Stimulated activated CD4-positive, alpha-beta T cell treated with anti-CD3 and anti-CD28 coated beads, Interleukin-15, amount 100 ng/mL, for 1 hour (primary cell): ENCODE measurements at places on chromosomes 2 and 18.
A peak's percentile ranks its signal among the peaks of the same experiment; 100 is the strongest.

DNA sequence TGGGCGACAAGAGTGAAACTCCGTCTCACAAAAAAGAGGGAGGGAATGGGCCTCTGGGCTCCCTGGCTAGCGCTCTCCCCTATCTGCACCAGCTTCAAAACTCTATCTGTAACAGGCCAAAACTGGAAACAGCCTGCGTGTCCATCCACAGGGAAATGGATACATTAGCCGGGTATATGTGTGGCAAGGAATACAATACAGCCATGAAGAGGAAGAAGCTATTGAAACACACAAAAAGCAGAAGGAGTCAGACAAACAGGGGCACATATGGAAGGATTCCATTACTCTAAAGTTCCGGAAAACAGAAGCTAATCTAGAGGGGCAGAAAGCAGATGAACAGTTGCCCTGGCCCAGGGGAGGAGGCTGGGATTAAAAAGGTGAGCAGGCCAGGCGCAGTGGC, 24.6 kb upstream of the SLC35F6 start:
- no peak for DNase-seq

GRCh38 chr2:73685764-73686438, 43.7 kb upstream of the NAT8 start:
- no peak for DNase-seq

DNA sequence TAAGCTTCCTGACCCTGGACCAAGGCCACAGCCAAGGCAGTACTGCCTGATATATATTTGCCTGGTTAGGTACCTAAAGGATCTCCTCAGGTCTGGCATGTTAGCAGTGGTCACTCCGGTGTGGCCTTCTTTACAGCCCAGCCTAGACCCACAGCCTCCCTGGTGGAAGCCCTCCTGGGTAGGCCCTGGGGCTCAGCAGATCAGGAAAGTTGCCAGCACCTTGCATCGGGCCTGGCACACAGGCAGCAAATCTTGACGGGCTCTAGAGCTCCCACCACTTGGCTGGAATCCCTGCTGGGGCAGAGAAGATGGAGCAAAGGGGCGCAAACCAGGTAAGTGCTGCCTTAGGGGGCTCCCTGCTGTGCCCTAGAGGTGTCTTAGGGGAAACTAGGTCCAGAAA, 40.9 kb upstream of the ATP6V1B1 start:
- DNase-seq: no peak

DNA sequence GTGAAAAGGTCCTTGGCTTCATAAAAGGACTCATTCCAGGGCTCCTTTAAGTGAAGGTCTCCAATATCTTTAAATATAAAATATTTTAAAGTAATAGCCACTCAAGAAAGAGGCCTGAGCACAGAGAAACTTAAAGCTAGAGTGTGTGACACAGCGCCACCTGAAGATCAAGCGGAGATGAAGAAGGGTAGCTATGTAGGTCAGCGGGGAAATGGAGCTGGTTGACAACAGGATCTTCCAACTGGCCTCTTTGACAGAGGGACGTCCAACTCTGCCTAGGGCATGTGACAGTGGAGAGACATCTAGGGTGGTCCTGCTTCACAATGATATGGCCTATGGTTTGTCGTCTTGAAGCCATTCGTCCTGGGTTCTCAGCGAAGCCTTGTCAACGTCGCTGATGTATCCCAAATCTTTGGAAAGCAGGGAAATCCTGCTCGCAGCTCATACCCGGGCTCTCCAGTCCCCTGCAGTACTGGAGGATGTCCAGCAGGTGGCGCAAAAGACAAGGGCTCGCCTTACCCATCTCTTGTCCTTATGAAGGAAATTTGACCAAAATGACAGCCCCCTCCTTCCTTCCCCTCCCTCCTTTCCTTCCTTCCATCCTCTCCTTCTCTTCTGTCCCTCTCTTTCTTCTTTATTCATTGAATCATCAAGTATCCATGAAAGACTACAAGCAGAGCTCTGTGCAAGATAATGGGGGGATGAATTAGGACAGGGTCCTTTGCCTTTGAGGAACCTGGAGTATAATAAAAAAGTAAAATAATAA, 59.6 kb downstream of the LONRF2 start:
- no peak for DNase-seq

DNA sequence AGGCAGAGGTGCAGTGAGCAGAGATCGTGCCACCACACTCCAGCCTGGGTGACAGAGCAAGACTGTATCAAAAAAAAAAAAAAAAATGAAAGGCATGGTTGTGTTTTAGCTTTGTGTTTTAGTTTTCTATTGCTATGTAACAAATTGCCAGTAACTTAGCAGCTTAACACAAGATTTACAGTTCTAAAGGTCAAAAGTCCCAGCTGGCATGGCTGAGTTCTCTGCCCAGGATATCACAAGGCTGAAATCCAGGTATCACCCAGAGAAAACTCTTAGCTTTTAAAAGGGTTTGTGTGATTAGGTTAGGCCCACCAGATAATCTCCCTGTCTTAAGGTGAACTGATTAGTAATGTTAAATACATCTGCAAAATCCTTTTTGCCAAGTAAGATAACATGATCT, 107.7 kb upstream of the YPEL5 start:
- no peak for DNase-seq

GRCh38 chr2:31049264-31049663, 89.0 kb downstream of the GALNT14 start:
- no peak for DNase-seq

- no peak for DNase-seq
Observed at GRCh38 chr2:57536535-57537231, 509.9 kb upstream of the VRK2 start.

DNA sequence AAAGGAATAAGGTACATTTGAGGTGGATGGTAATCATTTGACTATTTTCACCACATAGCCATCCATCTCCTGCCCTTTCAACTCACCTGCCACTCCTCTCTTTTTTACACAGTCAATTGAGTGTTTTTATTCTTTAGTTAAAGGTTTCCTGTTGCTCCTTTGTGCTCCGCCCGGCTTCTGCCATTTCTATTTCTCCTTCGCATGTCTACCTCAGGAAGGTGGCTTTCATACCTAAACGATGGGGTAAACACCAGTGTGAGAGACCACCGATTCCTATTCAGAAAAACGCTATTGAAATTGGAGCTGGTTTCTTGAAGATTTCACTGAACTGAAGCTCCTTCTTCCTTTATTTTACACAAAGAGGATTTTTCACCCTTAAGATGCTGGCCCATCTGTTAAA, 1628.0 kb upstream of the PIK3C3 start:
- no peak for DNase-seq

GRCh38 chr2:160252278-160252887, 52.3 kb upstream of the ITGB6 start:
- DNase-seq: no peak

- DNase-seq: no peak
Observed at GRCh38 chr2:19125901-19126680, 232.3 kb downstream of the OSR1 start.

DNA sequence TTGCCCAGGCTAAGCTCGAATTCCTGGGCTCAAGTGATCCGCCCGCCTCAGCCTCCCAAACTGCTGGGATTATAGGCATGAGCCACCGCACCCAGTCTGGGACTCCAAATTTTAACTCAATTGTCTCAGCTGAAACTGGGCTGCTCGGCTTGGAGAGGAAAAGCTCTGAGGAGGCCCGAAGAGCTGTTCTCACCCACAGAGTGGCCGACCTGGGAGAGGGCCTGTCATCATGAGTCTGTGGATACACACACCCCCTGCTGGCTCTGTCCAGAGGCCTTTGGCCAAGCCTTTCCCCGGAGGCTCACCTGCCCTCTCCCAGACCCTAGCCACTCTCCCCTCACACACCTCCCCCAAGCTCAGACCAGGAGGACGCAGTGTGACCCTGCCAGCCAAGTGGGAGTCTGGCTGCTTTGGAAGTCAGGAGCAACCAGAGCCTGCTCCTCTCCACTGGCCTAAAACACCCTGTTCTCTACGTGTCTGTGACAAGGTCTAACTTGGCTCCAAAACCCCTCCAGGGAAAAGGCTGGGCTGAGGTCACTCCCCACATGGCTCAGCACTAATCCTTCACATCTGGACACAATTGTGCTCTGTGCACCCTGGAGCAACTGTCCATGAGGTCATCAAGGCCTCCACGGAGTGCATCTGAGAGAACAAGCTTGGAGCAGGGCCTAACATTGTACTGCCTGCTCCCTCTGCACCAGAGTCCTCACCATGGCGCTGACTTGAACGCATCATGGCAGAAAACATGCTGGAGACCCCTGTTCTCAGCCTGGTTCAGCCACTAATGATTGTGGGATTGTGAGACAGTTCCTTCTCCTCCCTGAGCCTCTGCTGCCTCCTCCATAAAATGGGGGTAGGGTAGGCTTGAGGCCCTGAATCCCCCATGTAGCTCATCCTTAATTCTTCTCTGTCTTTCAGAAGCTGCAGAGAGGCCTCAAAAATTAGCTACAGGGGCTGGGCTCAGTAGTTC, 49.9 kb upstream of the RAB6C start:
- no peak for DNase-seq

DNA sequence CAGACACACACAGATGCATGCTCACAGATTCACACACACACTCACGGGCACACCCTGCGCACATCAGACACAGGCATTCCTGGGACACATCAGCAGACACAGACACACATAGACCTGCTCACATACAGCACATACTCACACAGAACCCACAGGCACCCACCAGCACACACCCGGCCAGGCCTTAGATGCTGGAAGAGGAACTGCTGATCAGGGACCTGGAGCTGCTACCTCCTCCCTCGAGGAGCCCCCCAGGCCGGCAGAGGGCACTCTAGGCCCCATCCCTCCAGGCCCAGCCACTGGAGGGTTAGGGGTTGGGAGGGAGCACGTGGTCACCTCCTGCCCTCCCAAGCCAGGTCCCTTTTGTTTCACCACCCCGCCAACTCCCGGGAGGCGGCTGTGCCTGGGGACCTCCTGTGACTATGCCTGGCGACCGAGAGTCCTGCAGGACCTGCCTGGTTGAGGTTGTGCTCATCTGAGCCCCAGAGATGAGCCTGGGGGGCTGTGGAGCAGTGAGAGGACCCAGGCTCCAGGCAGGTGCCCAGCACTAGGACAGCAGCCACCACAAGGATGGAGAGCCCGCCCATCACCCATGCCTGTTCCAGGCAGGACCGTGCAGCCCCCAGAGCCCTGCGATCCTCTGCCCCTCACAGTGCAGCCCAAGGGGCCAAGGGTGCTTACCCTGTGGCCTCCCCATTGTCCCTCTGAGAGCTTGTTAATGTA, 21.0 kb upstream of the PTMA start:
- DNase-seq: peak; percentile 58

DNA sequence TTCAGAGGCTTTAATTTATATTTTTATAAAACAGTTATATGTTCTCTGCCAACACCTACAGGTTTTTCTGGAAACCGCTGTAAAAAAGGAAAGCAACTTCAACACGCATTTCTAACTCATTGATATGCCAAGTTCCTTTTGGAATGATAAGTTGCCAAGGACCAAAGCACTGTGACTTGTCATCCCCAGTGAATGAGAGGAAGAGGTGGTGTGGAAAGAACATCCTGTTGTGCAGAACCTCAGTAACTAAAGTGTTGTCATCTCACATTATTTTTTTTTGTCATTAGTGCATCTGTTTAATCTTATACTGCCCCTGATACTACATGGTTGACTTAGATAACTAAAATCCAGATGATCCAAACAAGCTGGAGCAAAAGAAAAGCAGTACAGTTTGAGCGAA, 96.0 kb upstream of the NEUROD1 start:
- no peak for DNase-seq

- DNase-seq: no peak
Observed at GRCh38 chr2:20615466-20616241, 35.2 kb downstream of the HS1BP3 start.

DNA sequence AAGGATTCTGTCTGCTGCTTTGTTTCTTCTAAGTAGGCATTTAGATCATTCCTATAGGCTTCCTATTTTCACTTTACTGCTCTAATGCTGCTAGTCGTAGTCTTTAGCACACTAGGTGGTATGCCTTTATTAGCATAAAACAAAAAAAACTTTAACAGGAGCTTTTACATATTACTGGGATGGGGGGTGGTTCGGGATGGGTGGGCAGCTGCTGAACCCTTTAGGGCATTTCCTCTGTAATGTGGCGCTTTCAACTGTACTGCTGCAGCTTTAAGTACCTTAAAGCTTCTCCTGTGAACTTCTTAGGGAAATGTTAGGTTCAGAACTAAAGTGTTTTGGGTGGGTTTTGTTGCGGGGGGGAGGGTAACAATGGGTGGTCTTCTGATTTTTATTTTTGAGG, 41.3 kb downstream of the ACTR2 start:
- no peak for DNase-seq

GRCh38 chr2:173808718-173809117, 156.5 kb downstream of the SP3 start:
- DNase-seq: no peak

DNA sequence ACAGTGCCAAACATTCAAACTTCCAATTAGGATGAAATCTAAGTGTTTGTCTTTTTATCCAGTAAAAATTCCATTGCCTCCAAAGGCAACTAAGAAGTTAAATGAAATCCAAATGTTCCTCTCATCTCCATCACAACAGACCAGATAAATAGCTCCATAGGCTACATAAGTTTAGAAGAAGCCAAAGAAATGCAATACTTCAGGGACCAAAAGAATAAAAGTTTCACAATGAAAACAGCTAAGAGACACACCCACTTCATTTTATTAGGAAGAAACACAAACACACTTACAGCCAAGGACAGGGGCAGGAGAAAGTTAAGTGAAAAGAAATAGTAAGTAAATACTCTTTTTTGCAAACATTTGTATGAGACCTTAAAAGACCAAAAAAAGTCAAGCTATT, 88.5 kb upstream of the CCDC150 start:
- no peak for DNase-seq

DNA sequence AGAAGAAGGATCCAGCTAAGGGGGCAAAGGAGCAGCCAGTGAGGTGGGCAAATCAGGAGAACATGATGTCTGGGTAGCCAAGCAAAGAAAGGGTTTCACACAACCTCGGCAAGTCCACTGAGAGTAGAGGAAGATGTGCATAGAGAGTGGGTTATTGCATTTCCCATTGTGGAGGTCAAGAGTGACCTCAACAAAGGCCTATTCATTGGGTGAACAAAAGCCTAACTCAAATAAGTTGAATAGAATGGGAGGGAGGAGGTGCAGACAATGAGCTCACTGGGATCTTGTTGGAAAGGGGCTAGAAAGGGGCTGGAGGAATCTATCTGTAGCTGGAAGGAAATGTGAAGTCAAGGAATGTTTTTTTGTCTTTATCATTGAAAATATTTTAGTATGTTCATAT, 14.0 kb upstream of the PDCL3 start:
- DNase-seq: no peak

DNA sequence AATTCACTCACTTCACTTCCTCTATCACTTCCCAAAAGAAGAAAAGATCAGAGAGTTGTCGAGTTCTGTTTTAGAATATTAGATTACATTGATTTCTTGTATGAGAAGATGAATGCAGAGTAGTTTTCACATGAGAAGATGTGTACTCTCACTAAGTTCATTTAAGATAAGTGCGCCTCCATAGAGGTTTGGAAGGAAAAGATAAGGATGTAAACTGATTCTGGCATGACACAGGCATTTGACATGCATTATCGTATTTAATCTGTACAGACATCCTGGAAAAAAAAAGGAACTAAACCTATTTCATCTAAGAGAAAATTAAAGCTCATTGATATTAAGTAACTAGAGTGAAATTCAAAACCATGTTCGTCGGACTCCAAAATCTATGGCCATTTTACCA, 152.2 kb upstream of the CRIM1 start:
- no peak for DNase-seq

- DNase-seq: no peak
Observed at GRCh38 chr2:28496781-28497180, 921 bp downstream of the PLB1 start.
